ENCODE measurements at places on chromosomes 3 and 15.

- peaks cover 45% of the 10 kb centered on the region for H3K27me3 ChIP-seq
- peaks cover 9% of the 10 kb centered on the region for H3K4me1 ChIP-seq
- peak overlapping the region; percentile 61 for H3K4me3 ChIP-seq
- no peaks in the 10 kb centered on the region for H3K36me3 ChIP-seq
Measured at GRCh38 chr15:73752806-73753193, 351 bp downstream of the INSYN1 start.

DNA sequence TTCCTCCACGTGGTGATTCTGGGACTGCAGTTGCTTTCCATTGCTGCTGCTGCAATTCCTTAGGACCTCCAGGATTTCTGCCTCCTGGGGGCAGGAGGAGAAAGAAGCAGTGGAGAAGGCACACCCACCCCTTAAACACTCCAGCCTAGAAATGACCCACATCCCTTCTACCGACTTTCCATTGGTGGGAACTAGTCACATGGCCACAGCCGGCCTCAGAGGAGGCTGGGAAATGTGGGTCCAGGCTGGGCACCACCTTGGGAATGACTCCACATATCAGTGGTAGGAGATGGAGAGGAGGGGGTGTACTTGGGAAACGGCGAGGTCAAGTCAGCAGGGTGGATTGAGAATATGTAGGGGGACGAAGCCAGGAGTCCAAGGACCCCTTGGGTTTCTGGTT lies 269.4 kb upstream of the CTDSPL start:
- no peaks in the 10 kb centered on the region for H3K27me3 ChIP-seq
- H3K4me1 ChIP-seq: peaks cover 4% of the 10 kb centered on the region
- no peak for DNase-seq
- H3K36me3 ChIP-seq: no peaks in the 10 kb centered on the region

GRCh38 chr15:82047453-82048400 lies 1.9 kb upstream of the MEX3B start:
- H3K27ac ChIP-seq: peak overlapping the region; percentile 71
- peak; percentile 56 for DNase-seq
- H3K4me3 ChIP-seq: peak overlapping the region; percentile 39
- H3K4me1 ChIP-seq: peaks cover 6% of the 10 kb centered on the region
- H3K36me3 ChIP-seq: no peaks in the 10 kb centered on the region

- no peaks in the 10 kb centered on the region for H3K27me3 ChIP-seq
- peak overlapping the region; percentile 81 for H3K27ac ChIP-seq
- H3K4me3 ChIP-seq: no peak overlapping the region
- DNase-seq: peak; percentile 65
- no peaks in the 10 kb centered on the region for H3K36me3 ChIP-seq
Measured at GRCh38 chr15:25849157-25849921, 13.8 kb downstream of the ATP10A start.

DNA sequence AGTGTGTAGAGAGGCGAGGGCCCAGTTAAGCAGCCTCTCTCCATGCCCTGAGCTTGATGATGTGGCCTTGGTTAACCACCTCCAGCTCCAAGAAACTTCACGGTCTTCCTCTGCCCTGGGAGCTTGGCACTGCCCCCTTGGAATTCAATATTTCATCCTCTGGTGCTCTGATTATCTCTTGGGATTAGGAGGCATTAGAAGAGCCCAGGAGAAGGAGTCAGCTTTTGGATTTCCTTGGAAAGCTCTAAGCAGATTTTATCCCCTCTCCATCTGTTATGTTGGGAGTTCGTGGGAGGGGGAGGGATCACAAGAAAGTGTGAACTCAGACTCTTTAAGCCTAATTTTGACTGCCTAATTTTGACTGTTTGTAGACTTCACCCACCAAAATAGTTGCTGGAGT lies 132.7 kb upstream of the AGBL1 start:
- no peaks in the 10 kb centered on the region for H3K36me3 ChIP-seq
- H3K4me3 ChIP-seq: no peak overlapping the region
- no peak overlapping the region for H3K27ac ChIP-seq
- no peaks in the 10 kb centered on the region for H3K4me1 ChIP-seq
- no peaks in the 10 kb centered on the region for H3K27me3 ChIP-seq
- DNase-seq: no peak

- H3K4me3 ChIP-seq: no peak overlapping the region
- H3K4me1 ChIP-seq: no peaks in the 10 kb centered on the region
- no peak overlapping the region for H3K27ac ChIP-seq
- no peaks in the 10 kb centered on the region for H3K36me3 ChIP-seq
Measured at GRCh38 chr3:155772801-155773200, 27.9 kb upstream of the PLCH1 start.

GRCh38 chr3:32493437-32494414 lies 8.9 kb downstream of the CMTM6 start:
- H3K36me3 ChIP-seq: no peaks in the 10 kb centered on the region
- peak overlapping the region; percentile 2 for H3K27ac ChIP-seq
- peaks cover 21% of the 10 kb centered on the region for H3K4me1 ChIP-seq

- no peak overlapping the region for H3K27ac ChIP-seq
- DNase-seq: no peak
- no peak overlapping the region for H3K4me3 ChIP-seq
- H3K4me1 ChIP-seq: peaks cover 12% of the 10 kb centered on the region
Measured at GRCh38 chr15:68082735-68083134, 28.6 kb downstream of the PIAS1 start.

DNA sequence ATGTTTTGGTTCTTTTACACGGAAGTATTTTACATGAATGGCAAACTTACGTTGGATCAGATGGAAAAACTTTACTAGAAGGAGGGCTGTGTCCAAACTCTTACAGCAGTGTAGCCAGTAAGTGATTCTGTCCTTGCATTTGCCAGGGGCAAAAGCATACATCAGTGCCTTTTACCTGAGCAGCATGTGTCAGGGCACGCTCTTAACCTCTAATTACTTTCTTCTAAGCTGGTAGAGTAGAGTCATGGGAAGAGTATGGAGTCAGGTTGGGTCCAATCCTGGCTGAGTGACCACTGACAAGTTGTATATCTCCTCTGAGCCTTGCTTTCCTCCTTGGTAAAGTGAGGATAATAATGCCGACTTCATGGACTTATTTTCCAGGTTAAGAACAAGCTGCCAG lies 47.1 kb downstream of the RYR3 start:
- H3K4me3 ChIP-seq: no peak overlapping the region
- H3K4me1 ChIP-seq: no peaks in the 10 kb centered on the region
- DNase-seq: no peak

DNA sequence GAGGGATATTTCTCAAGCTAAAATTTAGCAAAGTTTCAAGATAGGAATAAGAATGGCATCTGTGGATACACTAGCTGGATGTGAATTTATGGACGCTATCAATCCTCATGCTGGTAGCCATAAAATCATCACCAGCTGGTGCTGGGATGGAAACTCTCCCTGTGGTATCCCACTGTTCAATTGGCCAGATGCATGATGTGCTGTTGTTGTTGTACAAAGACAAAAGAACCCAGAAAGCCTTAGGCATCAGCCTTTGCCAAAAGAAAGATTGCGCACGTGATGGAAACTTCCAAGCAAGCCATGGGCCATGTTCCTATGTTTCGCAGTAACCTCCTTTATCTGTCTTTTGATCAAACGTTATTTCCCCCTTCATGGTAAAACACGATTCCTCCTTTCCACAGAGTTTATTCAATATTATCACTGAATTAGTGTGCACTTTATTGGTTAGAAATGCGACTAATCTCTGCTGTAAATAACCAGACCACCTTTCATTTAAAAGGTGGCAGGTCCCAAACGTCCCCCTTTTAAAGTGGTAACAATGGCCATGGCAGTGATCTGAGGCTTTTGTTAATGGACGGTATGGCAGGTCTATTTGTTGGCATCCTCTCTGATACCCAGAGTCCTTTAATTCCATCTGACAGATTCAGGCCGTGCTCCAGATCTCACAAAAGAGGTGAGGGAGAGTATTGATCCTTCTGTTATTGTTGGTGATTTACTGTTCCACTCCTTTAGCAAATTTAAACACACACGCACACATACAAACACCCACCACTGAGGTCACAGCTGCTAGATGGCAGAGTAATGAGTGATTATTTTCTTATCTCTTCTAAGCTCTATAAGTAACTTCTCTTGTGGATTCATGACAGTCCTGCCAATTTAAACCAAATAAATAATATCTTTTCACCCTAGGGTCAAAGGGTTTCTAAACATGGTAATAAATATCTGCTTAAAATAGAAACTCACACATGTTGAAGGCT lies 291.2 kb upstream of the KCNMB2 start:
- H3K36me3 ChIP-seq: no peaks in the 10 kb centered on the region
- DNase-seq: no peak
- no peak overlapping the region for H3K4me3 ChIP-seq
- H3K27me3 ChIP-seq: no peaks in the 10 kb centered on the region

GRCh38 chr3:66582721-66583423 lies 82.0 kb upstream of the LRIG1 start:
- no peak overlapping the region for H3K4me3 ChIP-seq
- no peak for DNase-seq
- no peak overlapping the region for H3K27ac ChIP-seq
- no peaks in the 10 kb centered on the region for H3K4me1 ChIP-seq
- H3K36me3 ChIP-seq: no peaks in the 10 kb centered on the region

DNA sequence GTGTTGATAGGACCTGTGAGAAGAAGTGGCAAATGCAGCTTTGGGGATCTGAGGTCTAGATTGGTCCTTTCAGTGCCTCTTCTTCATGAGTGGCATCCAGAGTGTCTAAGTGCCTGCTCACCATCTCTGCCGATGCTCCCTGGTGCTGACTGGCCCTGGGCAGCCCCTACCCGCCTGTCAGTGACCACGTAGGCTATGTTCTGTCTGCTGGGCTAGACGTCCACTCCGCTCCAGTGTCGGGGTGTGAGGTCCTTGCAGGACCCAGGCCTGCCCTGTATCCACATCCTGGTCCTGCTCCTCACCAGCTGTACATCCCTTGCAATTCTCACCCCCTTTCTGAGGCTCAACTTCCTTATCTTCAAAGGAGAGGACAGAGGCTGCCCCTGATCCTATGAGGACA lies 48.3 kb upstream of the PRR23E start:
- peaks cover 6% of the 10 kb centered on the region for H3K27me3 ChIP-seq
- H3K4me1 ChIP-seq: peaks cover 18% of the 10 kb centered on the region
- DNase-seq: no peak
- no peak overlapping the region for H3K4me3 ChIP-seq

GRCh38 chr15:82178061-82178460 lies 84.5 kb downstream of the EFL1 start:
- peaks cover 8% of the 10 kb centered on the region for H3K4me1 ChIP-seq
- DNase-seq: no peak
- no peaks in the 10 kb centered on the region for H3K27me3 ChIP-seq
- no peak overlapping the region for H3K4me3 ChIP-seq
- H3K27ac ChIP-seq: peak overlapping the region; percentile 12

- H3K36me3 ChIP-seq: no peaks in the 10 kb centered on the region
- no peak overlapping the region for H3K4me3 ChIP-seq
- no peaks in the 10 kb centered on the region for H3K27me3 ChIP-seq
Measured at GRCh38 chr3:151794080-151794479, 19.8 kb upstream of the AADAC start.

- H3K27me3 ChIP-seq: no peaks in the 10 kb centered on the region
- H3K36me3 ChIP-seq: no peaks in the 10 kb centered on the region
- no peaks in the 10 kb centered on the region for H3K4me1 ChIP-seq
- DNase-seq: no peak
- no peak overlapping the region for H3K4me3 ChIP-seq
Measured at GRCh38 chr15:91881569-91882297, 28.2 kb downstream of the SLCO3A1 start.

- no peaks in the 10 kb centered on the region for H3K27me3 ChIP-seq
- no peaks in the 10 kb centered on the region for H3K36me3 ChIP-seq
- H3K4me1 ChIP-seq: no peaks in the 10 kb centered on the region
- no peak overlapping the region for H3K4me3 ChIP-seq
- no peak overlapping the region for H3K27ac ChIP-seq
Measured at GRCh38 chr3:52231502-52232278, 6.2 kb upstream of the TLR9 start.

- H3K27ac ChIP-seq: no peak overlapping the region
- H3K27me3 ChIP-seq: no peaks in the 10 kb centered on the region
- H3K4me3 ChIP-seq: no peak overlapping the region
- peak; percentile 82 for DNase-seq
- no peaks in the 10 kb centered on the region for H3K36me3 ChIP-seq
Measured at GRCh38 chr3:123286308-123287023, 84.7 kb downstream of the SEC22A start.

GRCh38 chr15:94877833-94878232 lies 646.5 kb downstream of the MCTP2 start:
- no peak overlapping the region for H3K4me3 ChIP-seq
- no peak for DNase-seq
- H3K27me3 ChIP-seq: no peaks in the 10 kb centered on the region
- H3K4me1 ChIP-seq: no peaks in the 10 kb centered on the region

All from hepatocyte (in vitro differentiated cells).